ENCODE measurements at places on chromosomes 2 and 18.

- no peak for DNase-seq
These were observed 1.3 kb downstream of the SFTPB start for GRCh38 chr2:85666435-85667316.

DNA sequence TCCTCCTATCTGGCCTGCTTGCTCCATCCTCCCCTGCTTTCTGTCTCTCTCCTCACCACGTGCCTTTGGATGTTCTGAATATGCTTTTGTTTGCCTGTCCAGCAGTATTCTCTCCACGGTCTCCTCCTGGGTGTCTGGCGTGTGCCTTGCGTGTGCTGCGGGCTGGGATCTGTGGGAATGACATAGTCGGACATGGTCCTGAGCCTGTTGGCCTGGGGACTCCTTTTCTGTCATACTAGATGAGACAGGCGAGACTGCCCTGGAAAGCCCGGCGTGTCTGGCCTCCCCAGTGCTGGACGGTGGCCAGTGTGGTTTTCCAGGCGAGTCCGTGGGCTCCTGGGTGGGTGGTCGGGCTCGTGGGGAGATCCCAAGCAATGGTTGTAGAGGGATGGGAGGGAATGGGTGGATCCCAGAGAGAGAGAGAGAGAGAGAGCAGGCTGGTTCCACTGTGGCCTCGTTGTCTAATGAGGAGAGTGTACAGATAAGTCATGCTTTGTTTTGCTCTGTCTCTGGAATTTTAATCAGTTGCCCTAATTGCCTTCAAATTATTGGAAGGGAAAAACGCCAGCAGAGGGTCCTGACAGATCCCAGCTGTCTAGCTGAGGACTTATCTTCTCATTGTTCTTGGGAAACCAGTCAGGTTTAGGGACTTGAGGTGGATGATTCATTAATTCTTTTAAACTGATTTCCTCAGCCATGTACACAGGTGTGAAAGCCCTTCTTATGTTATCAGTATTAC, 58.3 kb downstream of the HPCAL1 start:
- no peak for DNase-seq

DNA sequence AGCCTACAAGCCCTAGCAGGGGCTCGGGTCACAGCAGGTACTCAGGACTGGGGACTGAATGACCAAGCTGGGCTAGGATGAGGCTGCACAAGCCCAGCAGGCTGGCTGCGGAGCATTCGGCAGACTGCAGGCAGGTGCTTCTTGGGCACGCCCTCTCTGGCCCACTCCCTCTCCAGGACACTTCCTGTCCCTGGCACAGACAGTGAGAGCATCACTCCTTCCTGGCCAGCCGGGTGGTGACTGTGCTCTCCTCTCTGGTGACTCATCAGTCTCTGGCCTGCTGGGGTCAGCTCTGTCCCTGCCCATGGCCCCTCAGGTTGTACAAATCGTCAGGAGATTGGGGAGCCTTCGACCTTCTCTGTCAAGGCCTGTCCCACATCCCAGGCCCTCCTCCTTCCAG, 22.5 kb downstream of the C1QL2 start:
- DNase-seq, result no peak

DNA sequence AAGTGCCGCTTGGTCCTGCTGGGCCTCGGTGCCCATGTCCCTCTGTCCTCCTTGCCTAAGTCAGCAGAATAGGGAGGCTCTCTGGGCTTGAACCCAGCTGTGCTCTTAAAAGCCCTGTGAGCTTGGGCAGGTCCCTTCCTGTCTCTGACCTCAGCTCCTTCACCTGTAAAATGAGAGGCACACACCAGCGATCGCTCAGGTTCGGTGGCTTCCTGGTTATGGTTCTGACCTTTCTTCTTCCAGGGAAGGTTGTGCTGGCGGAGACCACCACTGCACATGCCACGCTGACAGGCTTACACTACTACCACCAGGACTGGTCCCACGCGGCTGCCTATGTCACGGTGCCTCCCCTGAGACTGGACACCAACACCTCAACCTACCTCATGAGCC, 36.1 kb upstream of the MAPRE3 start:
- DNase-seq, result no peak

- DNase-seq, result no peak
These were observed 69.0 kb upstream of the DDX18 start for GRCh38 chr2:117745537-117745936.

- no peak for DNase-seq
These were observed 290.6 kb downstream of the NDUFA10 start for GRCh38 chr2:239734436-239735005.

- DNase-seq, result no peak
These were observed 17.4 kb downstream of the AGAP1 start for GRCh38 chr2:235511187-235511661.

DNA sequence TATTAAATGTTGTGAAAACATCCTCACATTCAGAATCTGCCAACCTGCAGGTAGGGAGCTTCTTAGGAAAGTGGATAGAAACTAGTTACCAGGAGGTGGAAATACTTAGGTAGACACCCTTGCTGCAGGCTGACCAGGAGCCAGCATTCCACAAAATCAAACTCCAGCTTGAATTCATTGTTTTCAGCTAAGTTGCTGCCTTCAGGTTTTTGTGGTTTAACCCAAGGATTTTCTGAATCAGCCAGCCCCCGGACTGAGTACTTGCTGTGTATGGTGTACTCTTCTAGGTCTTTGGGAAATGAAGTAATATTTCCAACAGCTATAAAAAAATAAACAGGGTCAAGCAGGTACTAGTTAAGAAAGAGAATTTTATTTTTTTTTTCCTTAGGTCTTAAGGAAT, 192.1 kb upstream of the CHST9 start:
- no peak for DNase-seq

DNA sequence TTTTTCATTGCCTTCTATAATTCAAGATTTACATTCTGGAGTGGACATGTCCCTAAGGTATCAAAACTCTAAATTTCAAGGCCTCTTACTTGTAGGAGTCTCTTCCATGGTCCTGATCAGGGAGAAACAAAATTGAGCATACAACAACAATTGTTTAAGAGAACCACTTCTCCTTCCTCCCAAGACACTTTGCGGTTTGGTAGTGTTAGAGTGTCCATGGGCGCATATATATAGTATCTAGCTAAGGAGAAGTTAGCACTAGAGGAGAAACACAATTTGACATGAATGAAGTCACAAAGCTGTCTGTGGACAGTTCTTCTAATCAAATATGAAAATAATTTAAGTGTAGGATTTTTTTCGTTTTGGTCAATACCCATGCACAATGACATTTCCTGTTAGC, 349.1 kb upstream of the MAP2 start:
- DNase-seq, result no peak

- DNase-seq, result no peak
These were observed 10.7 kb upstream of the CASP10 start for GRCh38 chr2:201172279-201172678.

GRCh38 chr18:67425672-67426071, 90.8 kb downstream of the DSEL start:
- no peak for DNase-seq

- no peak for DNase-seq
These were observed 111.0 kb downstream of the BCL2L11 start for GRCh38 chr2:111231532-111232252.

DNA sequence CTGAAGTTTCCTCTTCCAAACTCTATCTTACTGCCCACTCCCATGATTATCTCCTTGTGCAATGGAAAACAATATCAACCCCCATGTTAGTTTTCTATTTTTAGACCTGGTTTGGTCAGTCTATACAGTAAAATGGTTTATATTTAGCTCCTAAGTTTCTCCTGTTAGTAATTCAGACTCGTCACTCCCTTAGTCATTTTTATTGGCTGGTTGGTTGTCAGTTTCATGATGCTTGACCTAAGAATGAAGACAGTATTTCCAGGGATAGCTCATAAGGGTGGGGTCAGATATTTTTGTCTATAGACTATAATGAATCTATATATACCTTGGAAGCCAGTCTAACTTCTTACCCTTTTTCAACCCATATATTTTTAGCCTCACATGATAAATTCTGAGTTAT, 61.4 kb upstream of the NEUROD1 start:
- DNase-seq, result no peak

- no peak for DNase-seq
These were observed 651 bp upstream of the TXNL1 start for GRCh38 chr18:56639104-56639381.

- no peak for DNase-seq
These were observed 16.7 kb upstream of the EPB41L5 start for GRCh38 chr2:119996148-119996547.

DNA sequence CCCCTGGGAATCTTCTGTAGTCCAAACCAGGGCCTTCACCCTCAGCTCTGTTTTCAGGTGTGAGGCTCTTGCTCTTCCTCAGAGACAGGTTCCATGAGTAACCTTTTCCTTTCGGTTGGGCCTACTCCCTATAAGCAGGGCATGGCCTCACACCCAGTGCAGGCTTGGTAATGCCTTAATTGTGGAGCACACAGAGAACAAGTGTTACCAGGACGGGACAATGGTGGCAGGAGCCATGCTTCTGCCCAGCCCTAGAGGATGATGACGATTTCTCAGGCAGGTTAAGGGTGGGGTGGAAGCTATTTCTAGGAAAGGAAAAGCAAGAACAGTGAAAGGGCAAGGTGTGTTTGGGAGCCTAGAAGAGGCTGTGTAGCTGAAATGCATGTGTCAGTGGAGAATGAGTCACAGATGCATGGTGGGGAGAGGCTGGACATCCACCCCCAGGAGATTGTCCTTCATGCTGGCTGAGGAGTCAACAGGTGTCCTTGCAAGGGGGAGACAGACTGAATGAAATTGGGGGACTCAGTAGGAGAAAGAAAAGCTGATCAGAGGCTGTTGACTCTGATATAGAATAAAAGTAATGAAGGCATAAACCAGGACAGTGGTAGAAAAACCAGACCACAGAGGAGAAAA, 22.0 kb upstream of the SERPINB12 start:
- DNase-seq, result no peak

DNA sequence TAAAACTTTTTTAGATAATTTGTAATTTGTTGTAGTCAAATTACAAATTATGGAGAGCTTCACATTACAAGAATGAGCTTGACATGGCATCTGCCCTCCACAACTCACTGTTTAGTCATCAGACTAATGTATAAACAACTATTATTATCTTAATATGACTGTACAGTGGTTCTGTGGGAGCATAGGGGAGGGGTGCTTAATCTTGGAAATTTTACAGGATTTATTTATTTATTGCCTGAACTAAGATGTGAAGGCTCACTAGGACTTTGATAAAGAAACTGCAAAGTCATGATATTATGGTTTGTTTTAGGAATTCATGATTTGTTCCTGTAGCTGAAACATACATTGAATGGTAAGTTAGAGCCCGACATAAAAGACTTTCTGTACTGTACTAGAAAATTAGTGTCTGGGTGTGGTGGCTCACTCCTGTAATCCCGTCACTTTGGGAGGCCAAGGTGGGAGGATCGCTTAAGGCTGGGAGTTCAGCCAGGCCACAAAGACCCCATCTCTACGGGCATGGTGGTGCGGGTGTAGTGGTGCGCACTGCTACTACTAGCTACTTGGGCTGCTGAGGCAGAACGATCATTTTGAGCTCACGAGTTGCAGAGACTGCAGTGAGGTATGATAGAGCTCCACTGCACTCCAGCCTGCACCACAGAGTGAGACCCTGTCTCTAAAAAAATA, 2.1 kb downstream of the MARCHF7 start:
- DNase-seq, result no peak

GRCh38 chr2:161426922-161427663, 11.0 kb downstream of the TBR1 start:
- no peak for DNase-seq

GRCh38 chr2:212816267-212816666, 277.7 kb upstream of the ERBB4 start:
- DNase-seq, result no peak

DNA sequence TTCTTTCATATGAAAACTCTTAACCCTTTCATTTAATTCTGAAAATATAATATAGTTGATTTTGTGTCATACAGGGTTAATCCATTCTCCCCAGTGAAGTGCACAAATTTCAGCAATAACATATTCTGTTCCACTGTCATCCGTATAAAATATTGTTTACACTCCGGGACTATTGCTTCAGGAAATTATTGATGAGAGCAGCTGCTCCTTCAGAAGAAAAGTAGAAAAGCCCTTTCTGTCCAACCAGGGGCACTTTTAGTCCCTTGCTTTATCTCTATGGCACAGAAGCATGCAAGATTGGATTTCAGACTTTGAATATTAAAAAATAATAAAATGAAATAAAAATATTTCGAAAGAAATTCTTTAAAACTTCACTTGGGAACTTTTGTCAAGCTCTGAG, 535.7 kb upstream of the SLC39A10 start:
- DNase-seq, result no peak

DNA sequence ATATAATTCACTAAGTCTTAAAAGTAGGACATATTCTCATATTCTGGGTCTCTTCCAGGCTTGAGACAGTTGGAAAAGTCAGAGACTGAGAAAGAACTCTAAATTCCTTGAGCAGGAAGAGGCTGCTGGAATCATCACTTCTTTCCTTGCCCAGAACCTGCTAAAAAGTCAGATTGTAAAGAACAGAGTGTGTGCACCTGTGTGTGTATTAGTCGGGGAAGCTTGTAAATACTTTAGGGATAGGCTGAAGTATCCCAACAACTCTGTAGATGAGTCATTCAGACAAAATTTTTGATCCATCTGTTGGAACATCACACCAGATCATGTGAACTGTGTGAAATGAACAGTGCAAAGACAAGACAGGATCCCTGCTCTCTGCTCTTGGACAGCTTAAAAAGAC, 16.1 kb downstream of the GAREM1 start:
- no peak for DNase-seq

- DNase-seq, result no peak
These were observed 11.6 kb downstream of the TRAPPC8 start for GRCh38 chr18:31931163-31931885.

- DNase-seq, result no peak
These were observed 31.6 kb upstream of the NOSTRIN start for GRCh38 chr2:168770796-168771195.
